Tibial nerve (tissue), 4 donors: ENCODE measurements at places on chromosomes 3 and 15. TPM values are rescaled to one million over a fixed set of nuclear protein-coding genes. Genes with fewer than 3 reads are reported as not detected.

DNA sequence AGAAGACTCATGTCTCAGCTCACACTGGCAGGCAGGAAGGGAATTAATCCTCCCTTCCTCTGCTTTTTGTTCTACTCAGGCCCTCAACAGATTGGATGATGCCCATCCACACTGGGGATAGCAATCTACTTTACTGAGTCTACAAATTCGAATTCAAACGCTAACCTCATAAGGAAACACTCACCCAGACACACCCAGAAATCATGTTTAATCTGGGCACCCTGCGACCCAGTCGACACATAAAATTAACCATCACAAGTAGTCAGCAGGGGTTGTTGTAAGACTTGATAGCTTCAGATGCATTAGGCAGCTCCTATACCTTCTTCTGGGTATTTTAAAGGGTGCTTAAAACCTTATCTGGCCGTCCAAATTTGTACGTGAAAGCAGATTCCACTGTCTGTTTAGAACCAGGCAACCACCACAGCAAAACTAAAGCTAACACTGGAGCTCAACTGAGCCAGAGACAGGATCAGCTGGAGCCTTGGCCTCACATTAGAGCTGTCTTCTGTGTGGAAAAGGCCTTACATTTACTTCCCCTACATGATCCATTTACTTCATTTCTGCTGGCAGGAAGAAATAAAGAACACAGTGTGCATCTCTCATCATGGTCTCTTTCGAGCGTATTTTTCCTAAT, 407.3 kb upstream of the PPP2R3A start:
- no peak for DNase-seq

The TMEM212 gene
- not detected for total RNA-seq

The SCG5 gene
- total RNA-seq: not detected

- DNase-seq: no peak
Measured at GRCh38 chr3:76043746-76044145, 258.4 kb upstream of the ZNF717 start.

GRCh38 chr3:124469555-124469954, 260.7 kb upstream of the UMPS start:
- no peak for DNase-seq

DNA sequence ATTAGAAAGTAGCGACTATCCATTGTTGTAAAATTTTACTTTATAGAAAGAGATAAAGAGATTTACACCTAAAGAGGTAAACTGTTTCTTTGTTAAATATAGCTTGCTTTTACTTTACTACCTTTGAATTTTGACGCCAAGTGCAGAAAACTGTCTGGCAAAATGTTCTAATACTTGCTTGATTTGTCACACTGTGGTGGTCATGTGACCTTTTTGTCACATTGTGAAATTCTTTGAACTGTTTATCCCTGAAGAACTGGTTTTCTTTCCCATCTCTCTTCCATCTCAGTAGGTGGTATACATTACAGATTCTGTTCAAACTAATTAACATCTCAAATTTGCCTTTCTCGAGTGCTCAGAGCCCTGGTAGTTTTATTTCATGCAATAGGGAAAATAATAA, 327.4 kb downstream of the NAALADL2 start:
- no peak for DNase-seq

DNA sequence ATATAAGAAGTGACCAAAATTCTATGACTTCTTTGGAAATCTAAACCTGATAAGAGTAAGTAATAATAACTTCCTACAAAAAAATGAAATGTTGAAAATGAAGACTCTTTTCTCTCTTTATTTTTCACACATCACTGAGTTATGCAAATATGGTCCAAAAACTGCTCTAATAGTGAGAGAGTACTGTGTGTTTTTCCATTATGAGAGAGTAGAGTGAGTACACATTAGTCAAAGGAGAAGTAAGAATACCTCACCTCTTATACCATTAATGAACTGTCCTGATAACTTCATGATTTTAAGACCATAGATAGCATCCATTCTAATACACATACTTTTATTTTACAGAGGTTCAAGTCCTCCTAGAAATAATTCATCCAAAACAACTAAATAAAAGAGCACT, 1310.2 kb downstream of the SI start:
- DNase-seq: no peak

DNA sequence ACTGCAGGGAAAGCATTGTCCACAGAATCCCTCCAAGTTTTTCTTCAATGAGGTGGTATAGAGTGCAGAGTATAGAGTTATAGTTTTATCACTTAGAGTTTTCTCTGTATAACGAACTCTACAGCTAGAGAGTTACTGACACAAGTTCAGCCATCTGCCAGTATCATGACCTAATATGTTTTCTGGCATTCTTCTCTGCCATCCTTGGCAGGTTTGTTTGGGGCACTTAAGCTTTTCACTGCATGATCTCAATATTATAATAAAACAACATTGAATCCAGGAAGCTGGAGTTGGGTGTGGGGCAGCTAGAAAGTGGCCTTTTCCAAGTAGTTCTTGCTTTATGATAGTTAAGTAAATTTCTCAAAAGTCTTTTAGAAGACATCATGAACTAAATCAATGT, 743.5 kb upstream of the ARPP21 start:
- DNase-seq: no peak

DNA sequence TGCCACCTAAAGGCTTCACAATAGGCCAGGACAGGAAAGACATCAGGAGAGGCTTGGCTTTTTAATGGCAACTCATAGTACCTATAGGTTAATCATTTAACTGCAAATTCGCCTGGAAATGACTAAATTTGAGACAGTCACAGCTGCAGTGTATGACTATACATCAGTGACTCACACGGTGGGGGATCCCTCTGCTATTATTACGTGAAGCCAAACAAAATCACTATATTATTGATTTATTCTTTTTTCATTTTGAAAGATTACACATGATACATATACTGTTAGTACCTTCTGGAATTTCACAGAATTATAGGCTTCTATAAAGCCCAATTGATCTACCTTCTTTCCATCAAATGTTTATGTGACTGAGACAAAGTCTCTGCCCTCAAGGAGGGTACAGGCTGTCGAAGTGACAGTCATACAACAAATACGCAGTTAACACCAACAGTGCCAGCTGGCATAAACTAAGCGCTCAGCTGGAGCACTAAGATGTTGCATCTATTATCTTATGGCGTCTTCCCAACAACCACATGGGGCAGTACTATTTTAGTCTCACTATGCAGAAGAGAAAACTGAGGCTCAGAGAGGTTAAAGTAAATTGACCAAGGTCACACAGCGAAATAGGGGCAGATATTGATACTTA, 82.0 kb upstream of the LMOD3 start:
- DNase-seq: no peak

DNA sequence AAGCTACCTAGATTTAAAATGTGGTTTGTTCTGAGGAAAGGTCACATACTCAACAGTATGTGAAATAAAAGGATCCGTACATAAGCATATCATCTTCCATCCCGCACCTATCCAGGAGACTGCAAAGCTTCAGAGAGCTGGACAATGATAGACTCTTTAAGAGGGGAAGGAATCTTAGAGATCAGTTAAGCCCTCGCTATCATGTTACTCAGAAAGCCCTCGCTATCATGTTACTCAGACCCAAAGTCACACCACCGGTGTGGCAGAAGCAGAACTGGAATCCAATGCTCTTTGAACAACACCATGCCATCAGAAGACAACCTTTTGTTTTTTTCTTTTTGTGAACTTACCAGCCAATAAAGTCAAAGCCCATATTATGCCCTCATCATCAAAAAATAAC, 5.8 kb downstream of the ANO10 start:
- DNase-seq: no peak

DNA sequence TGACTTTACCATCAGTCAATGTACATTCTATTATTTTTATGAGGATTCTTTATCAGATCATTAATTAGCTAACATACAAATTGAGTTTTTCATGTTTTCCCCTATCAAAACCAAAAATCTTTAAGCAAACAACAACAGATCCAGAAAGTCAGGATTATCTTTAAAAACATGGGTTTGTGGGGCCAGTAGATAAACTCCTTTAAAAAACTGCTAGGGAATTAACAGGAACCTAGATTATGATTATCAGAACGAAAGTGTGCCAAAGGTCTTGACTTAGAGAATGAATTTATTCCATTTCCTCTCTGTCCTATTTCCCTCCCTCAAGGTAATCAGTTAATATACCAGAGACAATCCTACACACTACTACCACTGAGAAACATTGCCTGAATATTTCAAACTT, 13.2 kb upstream of the CCDC13 start:
- DNase-seq: no peak

- DNase-seq: no peak
Measured at GRCh38 chr3:10974746-10975375, 17.7 kb upstream of the SLC6A1 start.

The DNASE1L3 gene
- 1.5 TPM for total RNA-seq

DNA sequence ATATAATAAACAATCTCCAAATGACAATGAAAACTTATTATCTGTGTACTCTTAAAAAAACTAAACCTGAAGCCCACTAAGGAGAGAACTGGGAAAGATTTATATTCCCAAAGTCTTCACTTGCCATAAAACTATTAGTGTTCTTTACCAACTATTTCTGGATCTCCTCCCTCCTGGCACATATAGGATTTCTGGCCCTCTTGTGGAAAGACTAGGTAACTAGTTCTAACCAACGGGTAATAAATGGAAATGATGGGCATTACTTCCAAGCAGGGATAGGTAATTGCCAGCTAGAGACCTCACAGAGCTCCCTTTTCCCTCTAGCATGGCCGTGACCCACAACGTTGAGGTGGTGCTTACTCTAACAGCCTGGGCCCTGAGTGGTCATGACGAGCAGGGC, 110.1 kb downstream of the DNAH12 start:
- DNase-seq: no peak
